ENCODE measurements at places on chromosomes 1 and 21. TPM values are rescaled to one million over a fixed set of nuclear protein-coding genes. Genes with fewer than 3 reads are reported as not detected.

Gene TFF1
- not detected for total RNA-seq

Gene ZBTB8OS
- total RNA-seq: 55.9 TPM

Gene CLDN19
- total RNA-seq: not detected

Gene MASP2
- total RNA-seq: not detected

Gene SPRR1B
- total RNA-seq: not detected

Gene FMO2
- 288 TPM for total RNA-seq

Gene ASTN1
- total RNA-seq: 0.41 TPM

Gene PLA2G4A
- 10.1 TPM for total RNA-seq

Gene TMPRSS3
- total RNA-seq: 3.8 TPM

Gene PLEKHN1
- 1.2 TPM for total RNA-seq

Gene TEKT2
- 9.3 TPM for total RNA-seq

Gene SELENBP1
- total RNA-seq: 413 TPM

Gene TMPRSS15
- total RNA-seq: not detected

Measured in lower lobe of right lung (tissue), 2 donors.